Urothelium cell line (cell line): ENCODE measurements at places on chromosomes 4 and X.

GRCh38 chr4:100067255-100067654, 117.2 kb upstream of the H2AZ1 start:
- DNase-seq = no peak

DNA sequence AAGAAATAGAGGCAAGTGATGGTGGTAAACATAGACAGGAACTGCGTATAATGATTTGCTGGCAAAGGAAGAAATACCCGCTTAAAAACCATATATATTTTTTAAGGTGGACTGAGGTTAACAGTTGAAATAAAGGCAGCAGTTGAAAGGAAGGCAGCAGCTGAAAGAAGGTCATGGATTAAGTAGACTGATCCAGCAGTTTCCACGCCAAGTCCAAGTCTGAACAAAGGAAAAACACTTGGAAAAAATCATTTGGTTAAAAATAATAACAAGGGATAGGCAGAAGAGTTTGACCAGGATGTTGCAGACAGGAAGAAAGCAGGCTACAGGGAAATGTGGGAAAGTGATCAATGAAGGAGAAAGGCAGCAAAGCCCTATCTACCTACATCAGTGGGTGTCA, 93.6 kb downstream of the AMELX start:
- DNase-seq = no peak

DNA sequence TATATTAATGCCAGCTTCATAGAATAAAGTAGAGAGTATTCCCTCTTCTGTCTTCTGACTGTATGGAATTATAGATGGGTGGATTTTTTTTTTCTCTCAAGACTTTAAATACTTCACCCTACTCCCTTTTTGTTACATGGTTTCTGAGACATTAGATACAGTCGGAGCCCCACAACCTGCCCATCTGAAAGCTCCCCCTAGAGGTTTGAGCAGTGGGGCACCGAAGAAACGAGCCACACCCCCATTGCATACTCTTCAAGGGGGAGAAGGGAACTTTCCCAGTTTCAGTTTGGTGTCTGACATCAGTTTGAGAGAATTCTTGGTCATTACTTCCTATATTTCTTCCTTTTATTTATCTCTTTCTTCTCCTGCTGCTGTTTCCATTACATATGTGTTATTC, 437.6 kb upstream of the AGA start:
- no peak for DNase-seq

- peak; percentile 5 for DNase-seq
Observed at GRCh38 chr4:174135936-174136406, 147.5 kb downstream of the FBXO8 start.

GRCh38 chrX:152641996-152642395, 4.3 kb downstream of the GABRQ start:
- no peak for DNase-seq

- peak; percentile 36 for DNase-seq
Observed at GRCh38 chrX:101764538-101764937, 104.9 kb upstream of the ARMCX2 start.
